ENCODE measurements at places on chromosomes 5 and 9. TPM values are rescaled to one million over a fixed set of nuclear protein-coding genes. Genes with fewer than 3 reads are reported as not detected.

The OGN gene
- not detected for total RNA-seq

The FAM78A gene
- total RNA-seq = 44.4 TPM

The TMC1 gene
- total RNA-seq = not detected

DNA sequence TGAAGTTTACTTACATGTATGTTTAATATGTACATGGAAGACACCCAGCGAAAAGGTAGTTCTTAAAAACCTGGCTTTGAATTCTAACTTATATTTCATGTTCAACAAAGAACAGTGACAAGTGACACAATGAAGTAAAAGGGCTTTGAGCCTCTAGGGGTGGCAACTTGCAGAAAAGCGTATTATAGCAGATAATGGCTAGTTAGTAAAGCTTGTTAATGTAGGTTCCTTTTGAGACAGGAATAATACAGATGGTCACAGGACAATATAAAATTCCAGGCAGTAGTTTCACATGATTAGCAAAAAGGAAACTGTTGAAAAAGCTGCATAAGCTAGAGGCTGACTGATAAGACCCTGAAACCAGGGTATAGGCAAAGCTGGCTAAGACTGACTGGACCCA lies 132.4 kb upstream of the FTMT start:
- H3K4me1 ChIP-seq = no peaks in the 10 kb centered on the region
- H3K27ac ChIP-seq = no peak overlapping the region
- DNase-seq = no peak

DNA sequence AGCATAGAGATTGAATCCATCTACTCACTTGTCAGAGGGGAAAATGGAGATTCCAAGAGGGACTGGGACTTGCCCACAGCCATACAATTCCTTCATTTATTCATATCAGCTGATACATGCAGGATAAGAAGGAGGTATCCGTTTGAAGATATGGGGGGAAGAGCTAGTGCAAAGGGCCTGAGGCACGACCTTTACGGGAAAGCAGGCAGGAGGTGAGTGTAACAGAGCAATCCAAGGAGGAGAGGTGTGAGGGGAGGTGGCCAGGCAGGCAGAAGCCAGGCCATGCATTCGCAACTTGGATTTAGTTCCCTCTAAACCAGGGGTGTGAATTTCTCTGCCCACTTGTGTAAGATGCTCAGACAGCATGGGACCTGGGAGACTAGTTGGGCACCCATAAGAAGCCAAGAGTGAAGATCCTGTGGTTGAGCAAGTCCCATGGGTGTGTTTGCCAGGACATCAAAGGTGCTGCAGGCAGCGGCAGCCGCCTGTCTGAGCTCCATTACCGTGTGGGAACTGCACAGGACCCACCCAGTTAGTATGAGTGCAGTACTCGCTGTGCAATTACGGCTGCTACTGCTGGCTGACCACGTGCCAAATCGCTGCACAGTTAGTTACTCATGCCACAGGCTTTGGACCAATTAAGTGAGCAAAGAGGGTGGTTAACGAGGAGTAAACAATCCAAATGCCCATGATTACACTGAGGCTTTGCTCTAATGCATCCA lies 31.4 kb upstream of the FAT2 start:
- H3K27ac ChIP-seq = no peak overlapping the region
- no peak for DNase-seq
- no peaks in the 10 kb centered on the region for H3K36me3 ChIP-seq
- H3K4me3 ChIP-seq = no peak overlapping the region
- no peaks in the 10 kb centered on the region for H3K4me1 ChIP-seq

DNA sequence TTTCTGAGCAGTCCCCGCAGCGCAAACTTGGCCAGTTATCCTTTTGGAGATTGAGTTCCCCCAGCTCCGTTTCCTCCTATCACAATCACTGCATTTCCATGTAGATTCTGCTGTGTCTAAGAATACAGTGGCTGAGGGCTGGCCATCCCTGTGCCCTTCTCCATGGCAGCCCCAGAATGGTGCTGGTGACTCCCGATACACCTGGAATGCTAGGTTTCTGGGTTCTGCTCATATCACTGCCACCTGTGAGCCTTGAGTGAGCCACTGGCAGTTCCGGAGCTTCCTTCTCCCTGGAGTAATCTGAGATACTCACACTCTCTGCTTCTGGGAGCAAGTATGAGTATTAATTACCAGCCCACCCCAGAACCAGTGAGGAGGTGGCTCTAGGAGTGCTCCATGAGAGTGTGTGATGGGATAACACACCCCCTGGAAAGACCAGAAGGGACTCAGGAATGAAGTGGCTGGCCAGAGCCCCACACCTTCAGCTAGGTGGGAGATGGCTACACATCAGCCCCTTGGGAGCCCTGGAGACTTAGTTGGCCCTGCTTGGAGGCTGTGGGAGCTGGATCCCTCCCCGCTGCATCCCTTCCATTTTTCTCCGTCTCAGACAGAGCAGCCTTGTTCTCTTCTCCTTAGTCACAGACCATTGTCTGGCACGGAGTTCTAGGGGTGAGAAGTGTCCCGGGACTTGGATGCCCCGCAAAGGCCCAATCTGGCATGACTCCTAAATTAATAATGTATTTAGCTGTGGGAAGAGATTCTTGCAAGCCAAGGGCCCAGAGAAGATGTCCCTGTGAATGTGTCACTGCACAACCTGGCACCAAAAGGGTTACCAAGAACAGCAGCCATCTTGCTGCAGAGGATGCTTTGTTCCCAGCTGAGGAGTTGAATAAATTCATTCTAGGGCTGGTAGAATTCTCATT lies 4.9 kb downstream of the PCDHGC5 start:
- no peaks in the 10 kb centered on the region for H3K4me1 ChIP-seq
- no peaks in the 10 kb centered on the region for H3K36me3 ChIP-seq
- no peak for DNase-seq
- peaks cover 18% of the 10 kb centered on the region for H3K27me3 ChIP-seq

Measured in CD8-positive, alpha-beta memory T cell (primary cell).